CD14-positive monocyte (primary cell): ENCODE measurements at places on chromosomes 2 and 18.

- no peaks in the 10 kb centered on the region for H3K36me3 ChIP-seq
- H3K4me1 ChIP-seq = no peaks in the 10 kb centered on the region
- H3K27me3 ChIP-seq = no peaks in the 10 kb centered on the region
- H3K27ac ChIP-seq = no peak overlapping the region
- no peak for DNase-seq
- no peak overlapping the region for H3K4me3 ChIP-seq
Measured at GRCh38 chr2:11659115-11659475, 10.9 kb downstream of the NTSR2 start.

DNA sequence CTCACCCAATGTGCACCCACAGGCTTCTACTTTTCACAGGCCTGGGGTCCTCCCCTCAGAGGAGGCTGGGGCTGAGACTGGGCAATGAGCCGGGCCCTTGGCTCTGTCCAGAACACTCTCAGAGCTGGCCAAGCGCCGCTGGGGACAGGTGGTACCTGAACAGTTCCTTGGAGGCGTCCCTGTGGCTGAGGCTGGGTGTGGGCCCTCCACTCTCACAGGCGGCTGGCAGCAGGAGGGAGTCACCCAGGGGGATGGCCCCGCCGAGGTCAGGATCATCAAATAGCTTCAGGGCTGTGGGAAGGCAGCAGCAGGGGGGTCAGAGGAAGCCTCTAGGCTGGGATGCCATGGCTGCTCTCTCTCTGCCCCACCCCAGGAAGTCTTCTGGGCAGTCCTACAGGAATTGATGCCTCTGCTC lies 27.1 kb downstream of the HS1BP3 start:
- DNase-seq = no peak
- H3K27me3 ChIP-seq = no peaks in the 10 kb centered on the region
- H3K4me1 ChIP-seq = peaks cover 3% of the 10 kb centered on the region
- no peak overlapping the region for H3K4me3 ChIP-seq
- H3K27ac ChIP-seq = no peak overlapping the region

DNA sequence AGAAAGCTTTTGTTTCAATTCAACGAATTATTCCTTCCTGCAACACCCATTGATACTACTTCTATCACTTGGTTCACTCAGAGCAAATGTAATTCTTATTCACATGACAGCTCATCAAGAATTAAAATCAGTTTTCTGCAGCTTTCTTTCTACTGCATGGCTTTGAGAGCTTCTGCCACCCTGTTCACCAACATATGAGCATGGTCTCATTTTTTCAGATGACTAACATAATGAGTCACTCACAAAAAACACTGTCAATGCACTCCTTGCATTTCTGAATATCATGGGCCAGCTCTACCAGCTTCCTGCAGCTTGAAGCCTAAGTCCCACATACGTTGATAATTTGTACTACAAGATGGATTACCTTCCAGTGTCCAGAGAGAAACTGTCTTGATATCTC lies 342.9 kb downstream of the LRATD1 start:
- DNase-seq = no peak
- H3K27ac ChIP-seq = no peak overlapping the region
- no peaks in the 10 kb centered on the region for H3K4me1 ChIP-seq
- H3K4me3 ChIP-seq = no peak overlapping the region
- no peaks in the 10 kb centered on the region for H3K27me3 ChIP-seq

DNA sequence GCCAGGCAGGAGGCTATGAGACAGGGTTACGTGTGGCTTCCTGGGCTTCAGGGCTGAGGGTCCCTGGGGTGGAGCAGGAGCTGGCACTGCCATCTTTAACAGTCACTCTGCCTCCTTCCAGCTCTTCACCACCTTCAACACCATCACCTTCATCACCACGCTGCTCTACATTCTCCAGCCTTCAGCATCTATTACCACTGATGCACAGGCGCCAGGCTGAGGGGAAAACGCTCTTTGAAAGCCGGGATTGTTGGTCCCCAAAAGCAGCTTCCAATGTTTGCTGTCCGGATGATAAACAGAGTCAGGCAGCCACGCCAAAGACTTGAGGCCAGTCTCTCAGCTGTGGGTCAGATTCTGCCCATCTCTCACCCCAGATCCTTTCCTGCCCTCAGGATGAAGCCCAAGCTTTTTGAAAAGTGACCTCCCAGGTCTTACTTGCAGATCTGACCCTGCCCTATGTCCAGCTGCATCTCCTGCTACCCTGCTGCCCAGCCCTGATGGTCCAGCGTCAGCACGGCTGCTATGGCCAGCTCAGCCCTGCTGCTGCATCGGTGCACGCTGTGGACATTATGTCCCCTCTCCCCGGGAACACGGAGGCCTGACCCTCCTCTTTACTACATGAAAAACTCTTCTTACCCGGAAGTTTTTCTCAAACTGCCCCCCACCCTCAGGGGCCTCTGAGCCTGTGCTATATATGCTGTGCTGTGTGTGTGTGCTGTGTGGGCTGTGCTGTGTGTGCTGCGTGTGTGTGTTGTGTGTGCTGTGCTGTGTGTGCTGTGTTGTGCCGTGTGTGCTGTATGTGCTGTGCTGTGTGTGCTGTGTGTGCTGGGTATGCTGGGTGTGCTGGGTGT lies 31.2 kb upstream of the MAL start:
- H3K36me3 ChIP-seq = no peaks in the 10 kb centered on the region
- no peaks in the 10 kb centered on the region for H3K27me3 ChIP-seq
- H3K27ac ChIP-seq = no peak overlapping the region

DNA sequence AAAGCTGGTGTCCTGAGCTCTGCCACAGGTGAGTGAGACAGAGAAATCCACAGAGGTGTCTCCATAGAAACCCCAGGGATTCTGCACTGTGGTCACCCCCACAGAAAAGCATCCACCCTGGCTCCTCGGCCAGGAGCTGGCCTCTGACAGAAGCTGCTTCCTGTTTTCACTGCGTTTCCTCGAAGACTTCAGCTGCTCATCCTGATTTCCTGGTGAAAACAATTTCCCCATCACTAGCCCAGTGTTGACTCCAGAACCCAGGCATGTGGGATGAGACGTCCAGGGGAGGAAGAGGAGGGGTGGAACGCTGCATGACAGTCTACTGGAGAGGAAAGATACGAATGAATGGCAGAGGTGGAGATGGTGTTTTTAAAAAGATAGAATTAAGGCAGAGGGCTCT lies 60.3 kb upstream of the GPR45 start:
- H3K27me3 ChIP-seq = no peaks in the 10 kb centered on the region
- DNase-seq = no peak
- no peak overlapping the region for H3K4me3 ChIP-seq
- no peaks in the 10 kb centered on the region for H3K4me1 ChIP-seq
- H3K36me3 ChIP-seq = no peaks in the 10 kb centered on the region
